ENCODE measurements at places on chromosomes 16 and 17.

DNA sequence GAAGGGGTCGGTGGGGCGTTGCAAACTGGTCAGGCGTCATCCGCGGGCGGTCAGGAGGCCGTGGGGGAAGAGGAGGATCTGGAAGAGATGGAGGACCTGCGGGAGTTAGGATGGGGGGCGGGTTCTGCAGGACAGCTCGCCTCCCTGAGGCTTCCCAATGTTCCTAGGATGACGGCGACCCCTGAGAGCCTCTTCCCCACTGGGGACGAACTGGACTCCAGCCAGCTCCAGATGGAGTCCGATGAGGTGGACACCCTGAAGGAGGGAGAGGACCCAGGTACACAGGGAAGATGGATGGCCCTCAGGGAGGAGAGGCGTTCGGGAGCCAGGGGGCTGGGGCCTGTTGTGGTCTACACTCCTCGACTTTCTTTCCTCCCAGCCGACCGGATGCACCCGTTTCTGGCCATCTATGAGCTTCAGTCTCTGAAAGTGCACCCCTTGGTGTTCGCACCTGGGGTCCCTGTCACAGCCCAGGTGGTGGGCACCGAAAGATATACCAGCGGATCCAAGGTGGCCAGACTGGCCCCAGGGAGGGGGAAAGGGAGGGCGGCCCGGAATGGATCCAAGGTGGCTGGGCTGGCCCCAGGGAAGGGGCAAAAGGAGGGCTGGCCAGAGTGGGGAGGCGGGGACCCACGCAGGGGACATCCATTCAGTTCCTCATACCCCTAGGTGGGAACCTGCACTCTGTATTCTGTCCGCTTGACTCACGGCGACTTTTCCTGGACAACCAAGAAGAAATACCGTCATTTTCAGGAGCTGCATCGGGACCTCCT, 839 bp downstream of the PLD2 start:
- peak; percentile 28 for DNase-seq

DNA sequence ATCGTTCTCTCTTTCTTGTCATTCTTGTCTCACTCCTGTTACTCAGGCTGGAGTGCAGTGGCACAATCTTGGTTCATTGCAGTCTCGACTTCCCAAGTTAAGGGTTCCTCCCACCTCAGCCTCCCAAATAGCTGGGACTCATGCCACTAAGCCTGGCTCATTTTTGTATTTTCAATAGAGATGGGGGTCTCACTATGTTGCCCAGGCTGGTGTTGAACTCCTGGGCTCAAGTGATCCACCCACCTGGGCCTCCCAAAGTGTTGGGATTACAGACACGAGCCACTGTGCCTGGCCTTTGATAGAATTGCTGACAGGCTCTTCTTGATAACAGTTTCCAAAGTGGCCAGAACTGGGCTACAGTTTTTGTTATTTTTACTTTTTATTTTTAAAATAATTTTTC, 32.3 kb downstream of the TPPP3 start:
- no peak for DNase-seq

DNA sequence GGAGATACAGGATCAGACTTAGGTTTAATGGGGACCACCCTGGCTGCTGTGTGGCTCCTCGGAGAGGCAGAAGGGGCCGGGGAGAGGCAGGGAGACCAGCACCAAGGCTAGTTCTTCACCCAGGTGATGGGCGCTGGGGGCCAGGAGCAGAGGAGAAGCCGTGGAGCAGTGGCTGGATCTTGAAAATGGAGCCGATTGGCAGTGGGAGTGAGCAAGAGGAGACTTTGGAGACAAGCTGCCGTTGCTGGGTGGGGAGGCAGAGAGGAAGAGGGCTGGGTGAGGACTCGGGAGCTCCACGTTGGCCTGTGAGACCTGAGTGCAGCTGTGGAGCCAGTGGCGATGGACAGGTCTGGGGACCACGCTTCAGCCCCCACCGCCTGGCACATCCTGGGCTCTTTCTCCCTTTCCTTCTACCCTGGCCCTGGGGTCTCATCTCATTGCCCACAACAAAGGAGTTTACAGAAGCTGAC, 9.0 kb downstream of the RAB11FIP4 start:
- DNase-seq, result no peak

DNA sequence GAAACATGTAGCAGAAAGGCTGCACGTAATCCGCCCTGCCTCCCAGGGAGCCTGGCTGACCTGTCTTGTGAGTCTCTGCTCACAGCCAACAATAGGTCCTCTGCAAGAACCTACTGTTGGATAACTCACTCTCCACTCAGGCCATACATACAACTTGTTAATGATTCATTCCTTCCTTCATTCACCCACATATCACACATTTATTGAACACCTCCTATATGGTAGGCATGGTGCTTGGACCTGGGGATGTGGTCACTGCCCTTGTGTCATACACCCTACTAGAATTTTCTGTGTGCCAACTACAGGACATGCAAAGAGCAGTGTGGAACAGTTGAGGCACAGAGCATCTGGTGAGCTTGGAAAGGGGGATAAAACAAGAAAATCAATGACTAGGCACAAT, 28.1 kb upstream of the HNF1B start:
- no peak for DNase-seq
